Muscle of back (tissue), 13 donors: ENCODE measurements at places on chromosomes 12 and 14.

GRCh38 chr12:132227782-132228475 is 83.7 kb downstream of the NOC4L start:
- DNase-seq: no peak

DNA sequence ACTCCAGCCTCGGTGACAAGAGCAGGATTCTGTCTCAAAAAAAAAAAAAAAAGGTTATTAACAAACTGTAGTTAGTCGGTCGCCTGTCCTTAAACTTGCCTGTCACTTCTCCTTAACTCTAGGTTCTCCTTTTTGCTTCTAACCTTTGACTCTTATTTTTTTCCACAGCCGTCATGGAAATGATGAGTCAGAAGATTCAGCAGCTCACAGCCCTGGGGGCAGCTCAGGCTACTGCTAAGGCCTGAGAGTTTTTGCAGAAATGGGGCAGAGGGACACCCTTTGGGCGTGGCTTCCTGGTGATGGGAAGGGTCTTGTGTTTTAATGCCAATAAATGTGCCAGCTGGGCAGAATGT is 418 bp upstream of the MYG1 start:
- peak; percentile 61 for DNase-seq

- no peak for DNase-seq
Measured at GRCh38 chr12:4243091-4243490, 30.5 kb upstream of the CCND2 start.

DNA sequence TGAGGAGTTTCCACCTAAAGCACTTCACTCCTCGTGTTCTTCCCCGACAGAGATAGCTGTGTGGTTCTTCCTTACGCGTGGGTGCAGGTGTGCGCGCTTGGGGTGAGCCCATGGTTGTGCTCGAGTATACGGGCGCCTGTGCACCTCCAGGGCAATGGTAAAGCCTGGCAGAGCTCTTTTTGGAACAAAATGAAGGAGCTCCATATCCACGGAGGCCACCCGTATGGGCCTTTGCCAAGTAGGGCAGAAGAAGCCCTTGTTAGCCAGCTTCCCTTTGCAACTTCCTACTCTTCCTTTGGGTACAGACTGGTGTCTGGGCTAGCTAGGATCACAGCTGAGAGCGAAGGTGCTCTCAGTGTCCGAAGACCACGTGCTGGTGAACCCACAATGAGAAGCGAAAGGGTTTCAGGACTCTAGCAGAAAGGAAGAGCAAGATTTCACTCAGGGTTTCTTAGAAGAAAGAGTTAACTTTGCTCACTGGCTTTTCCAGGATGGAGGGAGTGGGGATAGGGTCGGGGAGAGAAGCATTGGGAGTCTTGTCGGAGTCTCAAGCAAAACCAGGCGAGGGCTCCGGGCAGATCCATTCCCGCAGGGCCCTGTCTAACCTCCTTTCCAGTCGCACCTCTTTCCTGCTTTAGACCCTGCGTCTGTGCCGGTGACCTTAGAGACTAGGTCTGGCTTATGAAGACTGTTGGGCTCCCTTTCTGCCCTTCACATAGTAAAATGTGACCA is 960 bp upstream of the LRFN5 start:
- peak; percentile 92 for DNase-seq

DNA sequence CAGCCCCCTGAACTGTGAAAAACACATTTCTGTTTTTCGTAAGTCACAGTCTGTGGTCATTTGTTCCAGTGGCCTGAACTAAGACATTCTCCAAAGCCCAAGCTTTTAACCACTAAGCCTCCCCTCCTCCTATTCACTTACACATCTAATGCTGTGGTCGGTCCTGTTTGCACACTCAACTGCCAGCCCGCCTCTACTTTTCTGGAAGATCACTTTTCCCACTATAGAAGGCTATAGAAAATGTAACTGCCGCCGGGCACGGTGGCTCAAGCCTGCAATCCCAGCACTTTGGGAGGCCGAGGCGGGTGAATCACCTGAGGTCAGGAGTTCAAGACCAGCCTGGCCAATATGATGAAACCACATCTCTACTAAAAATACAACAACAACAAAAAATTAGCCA is 524.7 kb upstream of the TMEM132C start:
- DNase-seq: no peak

GRCh38 chr14:23063601-23064000 is 6.3 kb upstream of the CDH24 start:
- no peak for DNase-seq

DNA sequence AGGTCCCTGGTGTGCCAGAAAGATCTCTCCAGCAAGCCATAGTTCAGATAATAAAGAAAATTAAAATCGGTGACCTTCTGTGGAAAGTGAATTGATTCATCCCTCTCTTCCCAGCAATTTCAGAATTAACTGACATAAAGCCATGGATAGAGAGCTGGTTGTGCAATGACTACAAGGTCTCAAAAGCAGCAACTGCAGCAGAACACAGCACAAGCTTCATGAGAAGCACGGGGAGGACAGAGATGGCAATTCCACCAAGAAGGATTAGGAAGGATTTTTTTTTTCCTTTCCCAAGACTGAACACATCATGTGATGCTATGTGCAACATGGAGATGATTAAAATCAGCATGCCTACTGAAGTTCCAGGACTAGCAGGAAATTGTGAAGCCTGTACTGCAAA is 154.9 kb upstream of the PLEKHG7 start:
- no peak for DNase-seq

- DNase-seq: no peak
Measured at GRCh38 chr12:51866762-51867161, 18.2 kb upstream of the FIGNL2 start.

DNA sequence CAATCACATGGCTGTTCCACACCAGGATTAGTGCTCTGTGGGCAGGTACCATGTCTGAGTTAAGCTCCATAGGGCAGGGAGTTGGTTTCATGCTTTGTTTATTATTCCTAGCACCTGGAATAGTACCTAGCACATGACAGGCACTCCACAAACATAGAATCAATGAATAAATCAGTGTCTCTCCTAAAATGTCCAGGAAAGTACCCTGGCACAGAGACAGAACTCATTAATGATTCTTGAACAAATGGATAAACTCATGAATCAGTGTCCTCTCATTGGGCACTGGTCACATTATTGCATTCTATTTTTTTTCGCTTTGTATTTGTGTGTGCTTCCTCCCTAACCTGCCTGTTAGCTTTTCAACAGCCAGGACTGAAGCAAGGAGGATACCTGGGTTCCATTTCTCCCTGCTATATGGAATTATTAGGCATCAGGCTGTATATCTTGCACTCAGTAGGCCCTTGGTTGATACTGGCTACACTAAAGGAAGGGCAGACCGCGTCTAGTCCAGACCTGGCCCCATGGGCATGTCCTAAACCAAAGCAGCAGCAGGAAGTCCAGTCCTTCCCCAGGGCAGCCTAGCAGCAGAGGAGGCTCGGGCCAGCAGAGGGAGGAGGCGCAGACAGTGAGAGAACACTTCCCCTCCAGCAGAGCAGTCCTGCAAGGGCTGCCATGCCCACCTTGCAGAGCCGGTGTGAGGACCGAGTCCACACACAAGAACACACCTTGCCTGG is 18.4 kb downstream of the HDAC7 start:
- no peak for DNase-seq

GRCh38 chr12:88944397-88944796 is 364.1 kb upstream of the KITLG start:
- DNase-seq: no peak

DNA sequence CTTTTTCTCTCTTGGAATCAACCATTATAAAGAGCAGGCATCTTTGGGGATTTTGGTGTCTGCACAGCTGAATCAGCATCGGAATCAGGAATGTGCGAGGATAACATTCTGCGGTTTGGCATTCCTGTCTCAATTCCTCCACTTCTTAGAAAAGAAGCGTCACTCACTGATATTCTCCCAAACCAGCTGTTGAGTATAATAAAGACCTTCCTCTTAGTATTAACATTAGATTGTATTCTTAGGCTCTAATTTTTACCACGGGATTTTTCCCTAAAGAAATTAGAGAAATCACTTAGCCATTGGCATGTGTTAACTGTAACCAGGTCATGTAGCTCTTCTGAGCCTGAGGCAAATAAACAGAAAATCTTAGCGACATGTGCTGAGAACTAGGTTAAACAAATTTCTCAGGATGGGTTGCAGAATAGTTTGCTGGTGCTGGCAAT is 128.7 kb downstream of the TMX1 start:
- DNase-seq: peak; percentile 86

GRCh38 chr14:25122843-25123242 is 72.9 kb upstream of the STXBP6 start:
- DNase-seq: no peak

DNA sequence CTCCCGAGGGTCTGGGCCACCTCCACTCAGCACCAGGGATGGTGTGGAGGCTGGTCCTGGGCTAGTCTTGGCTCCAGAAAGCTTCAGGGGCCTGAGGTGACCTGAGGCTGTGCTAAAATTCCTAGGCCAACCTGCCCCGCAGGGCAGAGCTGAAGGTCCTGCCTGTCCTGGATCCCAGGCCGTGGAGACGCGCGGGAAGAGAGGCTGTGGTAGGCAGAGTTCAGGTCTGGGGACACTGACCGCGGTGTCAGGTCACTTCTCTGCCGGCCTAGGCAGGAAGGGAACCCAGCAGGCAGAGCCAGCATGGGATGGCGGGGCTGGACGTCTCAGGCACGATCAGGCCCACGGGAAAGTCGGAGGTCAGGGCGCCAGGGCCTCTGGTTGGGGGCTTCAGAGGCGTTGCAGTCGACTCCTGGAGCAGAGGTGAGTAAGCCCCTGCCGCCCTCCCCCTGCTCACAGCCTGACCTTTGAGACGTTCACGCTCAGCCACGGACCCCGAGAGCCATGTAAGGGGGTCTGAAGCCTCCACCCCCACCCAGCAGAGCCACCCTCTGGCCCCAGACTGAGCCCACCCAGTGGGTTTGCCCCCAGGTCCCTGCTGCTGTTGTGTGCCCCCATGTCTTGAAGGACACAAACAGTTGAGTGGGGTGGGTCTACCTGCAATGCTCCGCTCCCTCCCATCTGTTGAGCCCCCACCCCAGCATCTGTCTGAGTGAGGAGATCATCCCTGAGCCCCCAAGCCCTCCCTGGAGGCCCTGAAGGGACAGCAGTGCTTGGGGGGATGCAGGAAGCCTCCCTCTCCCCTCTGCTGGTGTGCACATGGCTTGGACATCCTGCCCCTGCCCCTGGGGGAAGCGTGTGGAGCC is 142.7 kb downstream of the KIF26A start:
- DNase-seq: no peak

- no peak for DNase-seq
Measured at GRCh38 chr12:68532204-68532886, 78.4 kb upstream of the RAP1B start.

- DNase-seq: no peak
Measured at GRCh38 chr14:76716285-76716684, 45.0 kb upstream of the VASH1 start.

- no peak for DNase-seq
Measured at GRCh38 chr14:101947577-101947903, 16.8 kb upstream of the DYNC1H1 start.

- no peak for DNase-seq
Measured at GRCh38 chr12:111942557-111942956, 70.4 kb downstream of the TMEM116 start.

DNA sequence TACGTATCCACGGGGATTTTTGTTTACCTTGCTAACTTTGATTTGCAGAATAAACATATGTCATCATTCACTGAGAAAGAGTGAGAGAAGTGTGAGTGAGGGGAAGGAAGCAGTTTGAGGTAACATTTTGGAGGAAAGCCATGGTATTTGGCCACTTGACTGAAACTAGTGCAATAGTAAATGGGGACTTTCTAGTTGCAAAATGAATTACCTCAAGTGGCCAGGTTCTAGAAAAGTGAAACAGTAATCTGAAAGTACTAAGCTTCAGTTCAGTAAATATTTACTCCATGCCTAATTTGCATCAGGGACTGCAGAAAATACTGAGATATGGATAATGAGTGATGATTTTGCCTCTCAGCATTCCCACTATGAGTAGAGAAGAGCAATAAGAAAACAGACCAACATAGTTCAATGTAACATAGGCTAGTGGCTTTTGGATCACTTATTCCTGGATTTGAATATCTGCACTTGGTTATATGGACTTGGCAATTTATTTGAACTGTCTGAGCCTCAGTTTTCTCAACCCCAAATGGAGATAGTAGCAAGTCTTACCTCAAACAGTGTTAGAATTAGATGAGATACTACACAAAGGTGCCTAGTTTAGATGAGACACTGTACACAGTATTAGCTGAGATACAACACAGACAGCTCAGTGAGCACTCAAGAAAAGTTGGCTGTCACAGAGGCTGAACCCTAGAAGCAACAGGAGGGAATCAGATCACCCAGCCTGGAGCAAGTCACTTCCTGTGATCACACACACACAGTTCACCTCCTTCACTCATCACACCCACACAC is 439.1 kb downstream of the NPAS3 start:
- DNase-seq: no peak
